ENCODE measurements at places on chromosomes 11 and 22. TPM values are rescaled to one million over a fixed set of nuclear protein-coding genes. Genes with fewer than 3 reads are reported as not detected.

The RIMBP3C gene
- total RNA-seq = 0.05 TPM

The RPLP2 gene
- 814 TPM for total RNA-seq

The C11orf97 gene
- total RNA-seq = not detected

The ARHGAP20 gene
- total RNA-seq = 0.59 TPM

The LRRC55 gene
- total RNA-seq = 0.07 TPM

The RCN1 gene
- total RNA-seq = 286 TPM

The CACNA1I gene
- total RNA-seq = not detected

The ENTHD1 gene
- total RNA-seq = not detected

The ANKK1 gene
- 0.05 TPM for total RNA-seq

The RAPSN gene
- total RNA-seq = not detected

The KMT5B gene
- total RNA-seq = 10.5 TPM

The STX3 gene
- total RNA-seq = 41.2 TPM

The SCGB2A2 gene
- not detected for total RNA-seq

The GCAT gene
- 21.4 TPM for total RNA-seq

The CSNK2A3 gene
- total RNA-seq = 1.5 TPM

The OR5M10 gene
- total RNA-seq = not detected

The HMBS gene
- total RNA-seq = 14.7 TPM

The CD3D gene
- not detected for total RNA-seq

The DBX1 gene
- total RNA-seq = not detected

The OR8G1 gene
- not detected for total RNA-seq

The ANGPTL5 gene
- not detected for total RNA-seq

The NLRP10 gene
- not detected for total RNA-seq

The MRGPRF gene
- total RNA-seq = 0.07 TPM

The IGLL1 gene
- not detected for total RNA-seq

The CFAP300 gene
- not detected for total RNA-seq
